ENCODE measurements at places on chromosomes 13 and 19.

- no peak for DNase-seq
These were observed 25.3 kb upstream of the RNASEH2B start for GRCh38 chr13:50884265-50884664.

DNA sequence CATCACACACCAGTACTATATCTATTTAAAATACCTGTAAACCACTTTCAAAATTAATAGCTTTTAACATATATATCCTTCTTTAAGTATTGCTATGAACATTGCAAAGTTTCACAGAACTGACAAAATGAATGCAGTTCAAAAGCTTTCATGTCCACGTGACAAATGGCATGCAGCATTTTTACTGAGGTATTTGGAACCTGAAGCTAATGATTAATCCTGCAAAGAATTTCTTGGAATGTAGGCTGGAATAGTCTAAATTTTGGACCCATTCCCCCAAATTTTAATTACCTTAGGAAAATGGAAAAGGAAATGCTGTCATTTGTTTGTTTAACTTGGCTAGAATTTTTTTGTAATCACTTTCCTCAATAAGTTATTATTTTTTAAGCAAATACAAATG lies 423.8 kb upstream of the GPC6 start:
- no peak for DNase-seq

GRCh38 chr13:62305756-62306155 lies 890.1 kb upstream of the PCDH20 start:
- DNase-seq = no peak

GRCh38 chr13:99113351-99113750 lies 87.3 kb upstream of the UBAC2 start:
- DNase-seq = no peak

- DNase-seq = no peak
These were observed 448.9 kb downstream of the DCT start for GRCh38 chr13:94030415-94031119.

DNA sequence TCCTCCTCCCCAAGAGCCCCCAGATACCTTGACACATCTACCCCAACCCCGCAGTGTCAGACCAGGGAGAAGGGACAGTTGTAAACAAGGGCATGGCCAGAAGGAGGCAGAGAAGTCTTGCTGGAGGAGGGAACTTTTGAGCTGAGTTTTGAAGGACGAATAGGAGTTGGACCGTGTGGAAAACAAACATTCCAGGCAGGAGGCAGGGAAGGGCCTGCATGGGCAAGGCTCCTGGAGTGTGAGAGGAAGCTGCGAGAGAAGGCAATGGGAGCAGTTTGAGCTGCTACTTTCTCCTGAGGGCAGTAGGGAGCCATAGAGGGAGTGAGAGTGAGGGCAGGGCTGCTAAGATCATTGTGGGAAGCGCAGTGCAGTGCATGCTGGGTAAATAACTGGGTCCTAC lies 23.3 kb downstream of the IL12RB1 start:
- no peak for DNase-seq

DNA sequence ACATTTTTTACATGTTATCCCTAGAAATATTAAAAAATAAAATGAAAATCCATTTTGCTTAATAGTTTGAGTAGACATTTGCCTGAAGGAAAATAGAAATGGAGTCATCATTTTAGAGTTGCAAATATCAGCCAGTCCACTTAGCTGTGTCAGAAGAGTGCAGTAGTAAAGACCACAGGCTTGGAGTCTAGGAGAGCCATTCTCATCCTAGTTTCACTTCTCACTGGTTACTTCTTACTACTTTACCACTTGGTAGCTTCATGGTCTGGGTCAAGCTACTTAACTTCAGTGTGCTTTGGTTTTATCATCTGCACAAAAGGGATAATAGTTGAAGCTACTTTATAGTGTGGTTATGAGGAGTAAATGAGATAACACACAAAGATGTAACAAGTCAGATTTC lies 286.5 kb upstream of the NBEA start:
- no peak for DNase-seq

DNA sequence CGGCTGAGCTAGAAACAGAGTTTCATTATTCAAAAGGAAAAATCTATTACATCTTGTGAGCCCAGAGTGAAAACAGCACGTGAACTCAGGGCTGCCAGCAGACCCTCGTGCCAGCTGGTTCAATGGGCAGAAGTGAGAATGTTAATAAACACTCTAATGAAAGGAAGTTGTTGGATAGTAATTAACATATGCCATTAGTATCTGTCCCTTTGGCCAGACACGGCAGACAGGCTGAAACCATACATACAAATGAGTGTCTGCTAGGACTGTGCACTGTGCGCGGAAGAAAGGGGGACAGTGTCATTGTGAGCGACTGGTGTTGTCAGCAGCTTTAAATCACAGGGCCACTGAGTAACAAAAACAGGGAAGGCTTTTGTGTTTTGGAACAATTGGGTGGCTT lies 121.9 kb upstream of the TSC22D1 start:
- DNase-seq = no peak

DNA sequence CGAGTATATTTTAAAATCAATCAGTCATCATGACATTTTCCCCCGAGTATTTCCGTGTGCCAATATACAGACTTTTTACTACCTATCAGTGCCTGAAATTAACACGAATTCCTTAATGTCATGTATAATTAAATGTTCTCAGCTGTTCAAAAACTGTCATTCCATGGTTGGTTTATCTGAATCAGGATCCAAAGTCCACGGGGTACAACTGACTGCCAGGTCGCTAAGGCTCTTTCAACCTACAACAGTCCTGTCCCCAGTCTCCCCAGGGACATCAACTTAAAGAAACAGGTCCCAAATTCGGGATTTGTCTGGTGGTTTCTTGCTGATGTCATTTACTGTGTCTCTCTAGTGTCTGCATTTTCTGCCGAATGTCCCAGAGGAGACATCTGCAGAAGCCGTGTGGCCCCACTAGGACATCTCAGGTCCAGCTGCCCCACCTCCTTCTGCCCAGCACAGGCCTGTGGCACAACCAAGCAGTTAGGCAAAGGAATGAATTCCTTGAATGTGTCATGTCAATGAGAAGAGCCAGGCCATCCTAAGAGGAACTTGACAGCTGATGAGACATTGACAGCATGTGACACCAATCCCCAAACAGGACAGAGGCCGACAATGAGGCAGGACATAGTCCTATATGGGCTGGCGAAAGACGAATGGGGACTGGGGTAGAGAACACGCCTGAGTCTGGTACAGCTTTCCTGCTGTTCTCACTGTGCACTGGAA lies 109.5 kb downstream of the STK24 start:
- no peak for DNase-seq

GRCh38 chr19:18321734-18322102 lies 1.2 kb downstream of the LSM4 start:
- no peak for DNase-seq

- no peak for DNase-seq
These were observed 2020.1 kb upstream of the PCDH20 start for GRCh38 chr13:63435667-63436324.

DNA sequence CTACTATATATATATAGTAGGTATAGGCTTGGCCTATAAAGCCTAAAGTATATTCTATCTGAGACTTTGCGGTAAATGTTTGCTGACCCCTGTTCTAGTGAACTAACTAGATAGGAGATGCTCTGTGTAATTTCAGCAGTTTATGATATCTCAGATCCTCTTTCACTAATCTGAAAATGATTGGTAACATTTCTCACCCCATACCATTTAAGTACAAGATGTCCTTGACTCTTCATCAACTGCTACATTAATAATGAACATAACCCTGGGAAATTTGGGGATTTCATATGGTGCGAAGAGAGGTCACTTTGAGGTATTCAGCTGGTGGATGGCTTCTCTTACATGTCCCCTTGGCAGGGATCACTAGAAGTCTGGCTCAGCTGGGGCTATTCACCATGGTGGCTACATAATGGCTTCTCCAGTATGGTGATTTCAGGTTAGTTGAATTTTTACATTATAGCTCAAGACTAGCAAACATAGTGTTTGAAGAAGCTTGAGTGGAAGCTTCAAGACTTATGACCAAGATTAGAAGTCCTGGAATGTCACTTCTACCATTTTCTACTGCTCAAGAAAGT lies 103.6 kb upstream of the MYCBP2 start:
- DNase-seq = no peak

GRCh38 chr19:41993612-41994483 lies at the start of gene ATP1A3:
Gene ATP1A3, minus strand, starts transcription at chr19:41994230. Its CDS starts 154 bp downstream, at chr19:41994076.
- peak; percentile 80 for DNase-seq

DNA sequence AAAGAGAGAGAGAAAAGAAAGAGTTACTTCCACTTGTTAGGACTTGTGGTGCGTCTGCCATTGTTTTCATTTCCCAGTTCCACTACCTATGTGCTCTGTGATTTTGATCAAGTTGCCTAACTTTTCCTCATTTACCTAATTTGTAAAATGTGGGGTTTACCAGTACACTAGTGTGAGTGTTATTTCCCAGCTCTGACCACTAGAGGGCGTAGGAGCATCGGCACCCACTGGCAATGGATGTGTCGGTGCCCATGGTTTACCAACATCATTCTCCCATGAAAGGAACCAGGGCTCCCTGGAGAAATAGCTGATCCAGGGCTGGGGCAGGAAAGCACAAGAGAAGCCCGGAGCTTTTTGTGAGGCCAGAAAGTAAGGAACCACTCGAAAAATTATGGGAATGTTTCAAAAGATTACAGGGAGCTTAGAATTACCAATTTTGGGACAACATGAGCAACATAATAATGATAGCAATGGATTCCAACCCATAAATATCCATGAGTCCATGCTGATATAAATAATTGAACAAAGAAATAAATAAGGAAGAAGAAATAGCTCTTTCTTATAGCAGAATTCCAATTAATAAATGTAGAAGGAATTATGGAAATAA lies 15.1 kb upstream of the CEACAM4 start:
- DNase-seq = peak; percentile 83
